ENCODE measurements at places on chromosomes 16 and 17.

- DNase-seq, result no peak
Observed at GRCh38 chr16:11165349-11165748, 90.7 kb downstream of the SOCS1 start.

DNA sequence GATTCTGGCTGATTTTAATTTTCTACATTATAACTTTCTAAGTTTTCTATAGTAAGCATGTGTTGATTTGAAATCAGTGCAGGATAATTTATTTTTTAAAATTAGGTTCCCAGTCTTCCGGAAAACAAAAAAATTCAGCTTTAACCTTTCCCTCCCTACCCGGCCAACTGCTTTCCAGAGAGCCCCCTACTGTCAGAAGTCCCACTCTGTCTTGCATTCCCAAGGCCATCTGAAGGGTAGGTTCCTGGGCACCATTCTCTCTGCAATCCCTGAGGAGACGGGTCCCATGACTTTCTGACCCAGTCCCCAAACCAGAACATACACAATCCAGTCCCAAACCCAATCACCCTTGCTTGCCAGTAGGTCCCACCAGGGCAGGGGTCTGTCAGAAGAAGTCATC, 200.3 kb downstream of the CYLD start:
- DNase-seq, result no peak

GRCh38 chr17:71378036-71378435, 742.8 kb upstream of the SOX9 start:
- DNase-seq, result no peak

GRCh38 chr16:14955546-14956231, 18.4 kb downstream of the NPIPA1 start:
- no peak for DNase-seq

DNA sequence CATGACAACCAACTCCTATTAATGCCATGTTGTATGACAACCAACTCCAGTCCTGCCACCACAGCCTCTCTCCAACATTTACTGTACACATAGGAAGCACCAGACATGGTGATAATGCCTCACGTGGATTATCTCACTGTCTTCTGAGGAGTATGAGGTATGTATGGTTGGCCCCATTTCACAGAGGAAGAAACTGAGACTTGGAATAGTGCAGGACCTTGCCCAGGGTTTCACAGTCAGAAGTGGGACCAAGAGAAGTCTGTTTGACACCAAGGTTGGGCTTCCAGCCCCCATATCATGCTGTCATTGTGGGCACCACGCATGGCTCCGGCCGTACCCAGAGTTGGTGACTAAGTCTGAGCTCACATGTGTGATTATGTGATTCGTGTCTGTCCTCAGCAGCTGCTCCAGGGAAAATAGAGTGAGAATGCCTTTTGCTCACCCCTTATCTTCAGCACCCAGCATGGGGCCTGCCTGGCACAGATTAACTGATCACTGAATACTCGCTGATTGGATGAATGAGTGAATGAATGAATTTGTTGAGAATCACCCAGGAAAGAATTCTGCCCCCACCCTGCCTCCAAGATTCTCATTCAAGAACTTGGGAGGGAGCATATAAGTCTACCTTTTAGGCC, 204.1 kb upstream of the NLRP1 start:
- DNase-seq, result no peak

DNA sequence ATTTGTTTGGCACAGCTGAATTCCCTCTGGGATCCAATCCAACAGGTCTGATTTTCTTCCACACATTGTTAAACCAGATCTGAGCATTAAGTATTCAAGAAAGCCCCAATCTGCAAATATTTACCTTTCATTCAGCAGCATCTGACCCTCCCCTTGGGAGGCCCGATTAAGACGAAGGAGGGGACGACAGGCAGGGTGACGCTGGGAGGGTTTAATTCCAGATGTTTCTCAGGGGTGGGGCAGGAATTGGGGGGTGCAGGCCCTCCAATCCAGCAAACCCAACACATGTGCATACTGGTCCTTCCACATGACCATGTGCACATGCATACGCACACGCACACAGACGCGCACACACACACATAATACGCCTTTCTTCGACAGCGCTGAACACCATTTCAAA, 240.5 kb downstream of the GSG1L start:
- no peak for DNase-seq

- no peak for DNase-seq
Observed at GRCh38 chr16:643050-643368, 1.4 kb downstream of the MCRIP2 start.

DNA sequence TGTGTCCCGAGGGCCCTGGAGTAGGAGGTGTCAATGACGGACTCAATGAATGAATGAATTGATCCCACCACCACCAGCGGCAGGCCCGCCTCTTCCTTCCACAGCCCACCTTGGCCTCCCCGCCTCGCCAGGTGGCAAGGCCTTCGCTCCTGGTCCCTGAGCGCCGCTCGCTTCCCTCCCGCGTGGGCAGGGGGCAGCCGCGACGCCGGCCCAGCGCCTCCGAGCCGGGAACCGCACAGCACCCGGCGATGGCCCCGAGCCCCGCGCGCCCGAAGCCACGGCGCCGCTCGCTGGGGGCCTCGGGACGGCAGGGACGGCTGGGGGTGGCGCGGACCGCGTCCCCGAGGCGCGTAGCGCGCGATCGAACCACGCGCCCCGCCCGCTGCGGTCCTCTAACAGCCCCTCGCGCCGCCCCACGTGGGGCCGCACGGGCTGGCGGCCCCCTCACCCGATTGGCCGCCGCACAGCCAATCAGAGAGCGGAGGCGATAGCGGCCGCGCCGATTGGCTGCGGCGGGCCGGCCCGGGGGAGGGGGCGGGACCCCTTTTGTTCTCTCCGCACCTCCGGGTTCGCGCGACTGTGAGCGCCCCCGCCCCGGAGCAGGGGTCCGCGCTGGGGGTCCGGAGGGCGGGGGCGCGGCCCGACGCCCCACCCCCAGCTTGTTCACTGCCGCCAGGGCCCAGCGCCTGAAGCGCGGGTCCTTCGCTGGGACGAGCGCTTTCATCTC, 31.4 kb downstream of the ACTG1 start:
- peak; percentile 70 for DNase-seq

- no peak for DNase-seq
Observed at GRCh38 chr16:16120382-16121184, 102.7 kb downstream of the ABCC6 start.

DNA sequence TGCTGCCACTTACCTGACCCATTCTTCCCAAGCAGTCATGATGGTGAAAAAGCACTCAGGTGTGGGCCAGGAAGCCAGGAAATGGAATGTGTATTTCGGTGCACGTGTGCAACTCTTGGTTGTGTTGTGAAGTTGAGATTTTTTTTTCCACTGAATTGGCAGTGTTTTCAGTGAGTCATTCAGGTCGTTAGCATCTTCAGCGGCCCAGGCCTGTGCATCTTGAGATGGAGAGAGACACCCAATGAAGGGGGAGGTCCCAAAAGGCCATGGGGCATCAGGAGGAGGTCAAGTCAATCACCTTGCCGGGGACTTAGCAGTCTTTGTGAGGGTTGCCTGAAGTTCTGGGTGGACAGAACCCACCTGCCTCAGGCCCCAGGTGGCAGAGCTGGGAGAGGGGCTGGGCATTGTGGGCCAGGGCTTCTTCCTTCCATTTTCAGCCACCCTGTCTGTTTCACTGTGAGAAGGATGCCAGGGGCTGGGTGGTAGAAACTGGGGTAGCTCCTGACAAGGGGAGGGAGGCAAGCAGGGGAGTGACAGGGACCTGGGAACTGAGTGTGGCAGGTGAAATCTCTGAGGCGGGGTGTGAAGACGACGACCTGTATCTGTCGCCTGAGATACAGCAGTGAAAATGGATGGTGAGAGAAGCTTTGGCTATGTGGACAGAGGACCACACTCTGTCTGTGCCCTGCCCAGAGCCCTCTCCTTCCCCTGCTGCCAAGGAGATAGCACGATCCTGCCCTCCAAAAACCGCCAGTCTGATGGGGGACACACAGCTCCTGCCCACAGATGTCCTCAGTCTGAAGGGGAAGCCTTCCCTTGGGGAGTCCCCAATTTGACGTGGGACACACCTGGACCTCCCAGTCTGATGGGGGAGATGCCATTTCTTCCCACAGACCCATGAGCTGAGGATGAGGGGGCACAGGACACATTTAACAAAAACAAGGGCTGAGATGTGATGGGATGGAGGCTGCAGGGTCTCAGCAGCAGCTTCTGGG, 11.9 kb downstream of the TBKBP1 start:
- DNase-seq, result no peak

DNA sequence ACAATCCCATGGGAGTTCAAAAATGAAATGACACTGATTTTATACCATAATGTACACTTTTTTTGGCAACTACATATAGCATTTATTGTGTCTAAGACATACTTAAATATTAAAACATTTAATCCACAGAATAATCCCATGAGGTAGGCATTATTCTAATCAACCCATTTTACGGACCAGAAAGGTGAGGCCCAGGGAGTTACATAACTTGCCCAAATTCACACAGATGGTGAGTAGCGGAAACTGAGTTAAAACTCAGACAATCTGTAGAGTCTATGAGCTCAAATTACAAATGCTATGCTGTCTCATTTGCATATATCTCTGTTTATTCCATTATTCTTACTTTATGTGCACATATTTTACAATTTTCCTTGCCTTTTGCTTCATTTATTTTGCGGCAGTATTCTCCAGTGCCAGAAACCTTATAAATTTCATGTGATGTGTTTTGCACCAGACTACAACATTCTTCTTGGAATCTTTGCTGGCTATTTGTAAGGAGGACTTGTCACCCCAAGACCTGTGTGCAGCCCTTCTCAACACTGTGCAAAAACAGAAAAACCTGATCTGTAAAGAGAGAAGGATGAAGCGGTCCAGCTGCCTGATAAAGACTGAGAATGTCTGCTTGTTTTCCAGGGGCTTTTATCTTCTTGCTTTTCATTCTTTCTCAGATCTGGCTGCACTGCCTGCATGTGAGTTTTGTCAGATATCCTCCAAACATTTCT, 2.3 kb upstream of the ABCA9 start:
- DNase-seq, result no peak

GRCh38 chr16:67246756-67247191, 507 bp downstream of the FHOD1 start:
- DNase-seq, result no peak

- no peak for DNase-seq
Observed at GRCh38 chr17:41428591-41429291, 4.4 kb upstream of the KRT37 start.

DNA sequence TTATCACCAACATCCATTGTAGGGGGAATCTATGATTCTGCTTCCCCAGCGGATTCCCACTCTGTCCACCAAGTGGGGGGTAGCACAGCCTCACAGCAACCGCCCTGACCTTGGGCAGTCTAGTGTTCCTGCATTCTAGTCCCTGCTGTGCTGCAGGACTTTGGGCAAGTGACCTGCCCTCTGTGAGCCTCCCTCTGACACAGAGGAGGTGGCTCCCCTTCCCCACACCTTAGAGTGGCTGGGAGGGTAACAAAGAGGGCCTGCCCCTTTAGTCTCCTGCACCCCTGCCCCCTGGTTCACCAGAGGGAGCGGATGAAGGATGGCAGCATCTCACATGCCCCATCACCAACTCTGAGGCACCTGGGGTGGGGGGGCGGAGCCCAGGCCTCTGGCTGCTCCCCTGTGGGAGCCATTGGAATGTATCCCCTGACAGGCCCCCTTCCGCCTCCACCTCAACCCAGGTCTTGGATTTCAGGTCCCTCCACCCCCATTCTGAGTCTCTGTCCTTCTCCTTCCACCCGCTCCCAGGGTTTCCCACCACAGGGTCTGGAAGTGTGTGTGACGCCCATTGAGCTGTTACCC, 10.1 kb downstream of the GAS2L2 start:
- no peak for DNase-seq

DNA sequence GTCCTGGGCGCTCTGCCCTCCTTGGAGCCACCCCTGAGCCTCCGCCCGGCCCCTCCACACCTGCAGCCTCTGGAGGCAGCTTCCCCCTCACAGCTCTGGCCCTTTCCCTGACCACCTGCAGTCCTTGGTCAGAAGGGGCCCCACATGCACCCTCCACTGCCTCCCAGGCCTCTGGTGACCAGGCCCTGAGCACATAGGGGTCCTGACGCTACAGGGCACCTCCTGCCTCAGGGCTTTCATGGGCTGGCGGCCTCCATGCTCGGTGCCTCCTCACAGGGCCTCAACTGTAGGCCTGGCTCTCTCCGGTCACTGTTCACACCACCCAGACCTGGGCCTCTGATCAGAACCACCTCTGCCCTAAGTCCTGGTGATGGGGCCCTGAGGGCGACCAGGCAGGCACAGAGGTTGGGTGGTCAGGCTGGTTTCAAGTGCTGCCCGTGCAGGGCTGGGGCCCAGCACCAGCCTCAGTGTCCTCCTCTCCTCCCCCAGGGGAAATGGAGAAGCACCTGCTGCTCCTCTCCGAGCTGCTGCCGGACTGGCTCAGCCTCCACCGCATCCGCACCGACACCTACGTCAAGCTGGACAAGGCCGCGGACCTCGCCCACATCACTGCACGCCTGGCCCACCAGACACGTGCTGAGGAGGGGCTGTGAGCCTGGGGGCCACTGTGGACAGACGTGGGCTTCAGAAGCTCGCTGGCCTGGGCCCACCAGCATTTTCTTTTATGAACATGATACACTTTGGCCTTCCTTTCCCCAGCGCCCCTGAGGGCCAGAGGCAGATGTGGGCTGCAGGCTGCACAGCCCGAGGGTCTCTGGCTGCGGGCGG, 3.9 kb downstream of the APRT start:
- no peak for DNase-seq

DNA sequence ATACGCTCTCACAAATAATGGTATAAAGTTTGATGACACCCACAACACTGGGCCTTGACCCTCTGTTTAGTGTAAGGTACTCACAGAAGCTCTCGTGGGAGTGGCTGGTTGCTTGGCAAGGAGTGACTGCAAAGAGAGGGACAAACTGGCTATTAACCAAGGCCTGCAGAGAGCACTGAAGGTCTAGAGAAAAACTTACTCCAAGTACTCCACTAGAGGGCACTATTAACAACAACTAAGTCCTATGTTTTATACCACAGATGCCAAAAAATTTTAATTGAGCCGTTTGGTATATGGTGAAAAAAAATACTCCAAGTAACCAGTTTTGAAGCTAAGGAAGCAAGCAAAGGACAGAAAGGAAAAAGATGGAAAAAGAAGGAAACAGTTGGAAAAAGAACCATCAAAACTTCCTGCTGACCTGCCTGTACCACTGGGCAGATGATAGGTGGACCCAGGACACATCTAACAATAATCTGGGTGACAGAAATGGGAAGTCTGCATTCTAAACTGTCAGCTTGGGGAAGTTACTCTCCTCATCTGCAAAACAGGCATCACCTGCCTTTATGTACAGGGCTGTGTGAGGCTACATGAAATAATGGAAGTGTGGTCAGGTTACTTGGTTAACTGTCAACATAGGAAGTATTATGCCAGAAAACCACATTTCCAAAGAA, 23.2 kb downstream of the DYNC1LI2 start:
- peak; percentile 54 for DNase-seq

Data from suppressor macrophage (primary cell).